SW 1271 (cell line): ENCODE measurements at places on chromosomes 3 and 15.

DNA sequence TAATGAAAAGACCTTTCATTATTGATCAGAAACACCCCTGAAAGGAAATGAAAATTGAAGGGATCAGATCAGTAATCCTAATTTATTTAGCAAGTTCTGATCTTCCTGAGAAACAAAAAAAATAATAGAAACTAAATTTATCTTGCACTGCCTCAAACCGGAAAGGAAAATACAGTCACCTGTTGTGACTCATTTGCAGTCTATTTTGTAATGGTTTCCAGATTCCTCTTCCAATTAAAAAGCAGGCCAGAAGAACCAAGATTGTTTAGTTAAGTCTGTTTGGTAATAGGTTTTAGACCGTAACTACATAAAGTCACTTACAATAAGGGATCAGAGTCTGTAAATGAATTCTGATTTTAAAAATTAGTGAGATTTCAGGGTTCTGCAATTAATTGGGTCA, 49.7 kb upstream of the ATOSA start:
- DNase-seq, result no peak

DNA sequence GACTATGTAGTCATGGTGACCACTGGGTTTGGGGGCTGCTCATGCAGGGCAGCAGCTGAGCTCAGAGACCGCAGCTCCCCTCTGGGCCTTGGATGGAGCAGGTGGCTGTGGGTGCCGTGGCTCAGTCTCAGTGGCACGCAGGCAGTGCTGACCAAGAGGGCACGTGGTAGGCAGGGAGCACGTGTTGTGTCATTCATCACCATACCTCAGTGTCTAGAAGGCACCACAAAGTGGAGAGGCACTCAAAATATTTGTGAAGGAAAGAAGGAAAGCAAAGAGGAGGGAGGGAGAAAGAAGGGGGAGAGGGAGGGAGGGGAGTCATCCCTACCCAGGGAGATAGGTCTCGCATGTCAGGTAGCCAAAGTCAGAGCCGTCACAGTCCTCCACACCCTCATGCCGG, 26.1 kb downstream of the EAF1 start:
- no peak for DNase-seq

GRCh38 chr3:71072287-71072686, 511.2 kb downstream of the FOXP1 start:
- DNase-seq, result no peak

- no peak for DNase-seq
These were observed 80.7 kb upstream of the ALDH1L1 start for GRCh38 chr3:126261037-126261436.

DNA sequence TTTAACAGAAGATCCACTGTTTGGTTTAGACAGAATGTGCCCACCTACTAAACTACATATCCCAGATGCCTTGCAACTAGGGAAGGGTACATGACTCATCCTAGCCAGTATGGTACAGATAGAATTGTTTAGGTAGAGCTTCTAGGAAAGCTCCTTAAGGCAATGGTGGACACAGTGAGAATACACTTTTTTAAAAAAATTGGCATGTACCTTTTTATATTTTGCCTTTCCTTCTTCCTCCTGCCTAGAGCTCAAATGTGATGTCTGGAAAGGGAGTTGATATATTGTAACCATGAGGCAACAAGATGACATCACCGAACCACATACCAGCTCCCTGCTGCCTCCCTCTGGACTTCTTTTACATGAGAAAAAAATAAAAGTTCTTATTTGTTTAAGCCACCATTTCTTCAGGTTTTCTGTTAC, 14.4 kb upstream of the C3orf80 start:
- DNase-seq, result no peak

DNA sequence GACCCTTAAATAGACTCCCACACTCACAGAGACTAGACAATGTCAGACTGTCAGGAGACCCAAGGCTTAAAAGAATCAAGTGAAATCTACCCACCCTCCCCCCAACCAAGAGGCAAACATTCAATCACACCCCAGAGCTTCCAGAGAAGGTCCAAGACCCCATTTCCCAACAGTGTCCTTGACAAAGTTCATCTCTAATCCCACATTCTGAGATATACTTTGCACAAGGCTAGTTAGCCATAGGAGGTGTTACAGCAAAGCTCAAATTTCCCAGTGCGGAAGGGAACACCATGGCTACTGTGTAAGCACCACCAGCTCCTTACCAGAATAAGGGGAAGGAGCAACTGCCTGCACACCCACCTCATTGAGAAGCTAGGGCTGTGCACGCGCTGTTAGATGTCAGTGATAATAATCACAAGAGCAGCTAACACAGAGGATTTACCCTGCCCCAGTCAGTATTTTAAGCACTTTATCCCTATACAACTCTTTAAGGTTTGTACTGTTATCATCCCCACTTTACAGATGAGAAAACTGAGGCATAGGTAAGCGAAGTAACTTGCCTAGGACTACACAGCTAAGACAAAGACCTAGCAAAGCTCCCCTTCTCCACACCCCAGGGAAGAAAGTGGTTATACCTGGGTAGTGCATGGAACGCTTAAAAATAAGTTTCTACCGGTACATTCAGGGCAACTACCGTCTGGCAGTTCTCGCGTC, 17.3 kb downstream of the SPATA12 start:
- DNase-seq, result no peak

DNA sequence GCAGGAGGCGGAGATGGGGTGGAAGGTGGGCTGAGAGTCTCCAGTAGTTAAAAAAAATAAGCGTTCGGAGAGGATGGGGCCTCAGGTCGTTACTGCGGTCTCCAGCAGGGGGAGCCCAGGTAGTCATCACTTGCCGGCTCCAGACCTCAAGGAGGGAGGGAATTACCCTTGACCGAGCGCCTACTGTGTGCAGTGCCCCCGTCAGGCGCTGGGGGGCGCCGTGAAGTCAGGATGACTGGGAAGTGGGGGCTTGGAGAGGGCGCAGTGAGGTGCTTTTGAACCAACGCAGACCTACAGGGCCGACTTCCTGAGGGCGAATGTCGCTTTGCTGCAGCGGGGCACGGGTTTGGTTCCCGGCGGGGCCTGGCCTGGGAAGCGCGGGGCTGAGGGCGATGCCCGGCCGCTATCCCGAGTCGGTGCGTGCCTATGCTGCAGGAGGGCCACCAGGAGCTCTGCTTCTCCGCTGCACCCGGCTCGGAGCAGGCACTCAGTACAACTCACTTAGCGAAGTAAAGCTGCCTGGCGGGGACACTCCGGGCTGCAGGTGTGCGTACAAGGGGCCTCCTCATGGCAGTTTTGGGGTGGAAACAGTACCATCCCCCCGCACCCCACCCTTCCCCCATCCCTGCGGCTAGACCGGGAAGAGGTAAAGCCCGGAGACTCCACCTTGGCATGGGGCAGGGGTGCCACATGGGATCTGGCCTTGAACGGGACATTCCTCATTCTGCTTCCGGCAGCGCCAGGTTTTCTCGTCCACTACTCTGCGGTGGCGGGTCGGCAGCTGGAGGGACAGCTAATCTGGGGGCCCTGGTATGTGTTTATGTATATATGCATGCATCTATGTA, 79.8 kb downstream of the RHCG start:
- peak; percentile 86 for DNase-seq

- DNase-seq, result no peak
These were observed 16.7 kb downstream of the C2CD4A start for GRCh38 chr15:62083194-62084154.

DNA sequence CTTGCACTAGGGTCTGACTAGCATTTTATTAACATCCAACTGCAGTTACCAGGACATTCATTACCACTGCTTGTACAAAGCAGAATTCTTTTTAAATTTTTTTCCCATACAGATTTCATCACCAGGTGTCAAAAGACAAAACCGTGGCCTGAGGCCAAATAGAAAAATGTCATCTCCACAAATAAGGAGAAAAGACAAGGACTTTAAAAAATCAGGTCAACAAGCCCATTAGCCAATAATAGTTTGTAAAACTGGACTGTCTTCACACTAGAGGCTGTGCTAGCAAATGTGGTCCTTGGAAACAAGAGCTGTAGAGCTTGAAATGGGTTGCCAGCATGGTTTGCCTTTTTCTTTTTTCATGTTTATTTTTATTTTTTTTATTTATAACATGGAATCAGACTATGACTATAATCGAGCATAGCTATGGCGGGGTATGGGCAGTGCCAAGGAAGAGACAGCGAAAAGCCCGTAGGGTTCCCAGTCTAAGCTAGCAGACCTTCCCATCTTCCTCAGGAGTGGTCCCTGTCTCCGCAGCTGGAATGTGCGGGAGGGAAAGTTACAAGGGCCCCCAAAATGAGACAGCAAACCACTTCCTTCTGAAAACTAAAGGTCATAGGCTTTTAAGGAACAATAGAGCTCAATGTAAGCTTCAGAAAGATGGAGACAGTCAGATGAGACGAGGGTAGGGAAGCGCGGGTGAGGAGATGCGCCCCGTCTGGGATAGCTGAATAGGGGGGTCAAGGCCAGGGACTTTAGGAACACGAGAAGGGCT, 1.5 kb downstream of the PTPN9 start:
- no peak for DNase-seq

DNA sequence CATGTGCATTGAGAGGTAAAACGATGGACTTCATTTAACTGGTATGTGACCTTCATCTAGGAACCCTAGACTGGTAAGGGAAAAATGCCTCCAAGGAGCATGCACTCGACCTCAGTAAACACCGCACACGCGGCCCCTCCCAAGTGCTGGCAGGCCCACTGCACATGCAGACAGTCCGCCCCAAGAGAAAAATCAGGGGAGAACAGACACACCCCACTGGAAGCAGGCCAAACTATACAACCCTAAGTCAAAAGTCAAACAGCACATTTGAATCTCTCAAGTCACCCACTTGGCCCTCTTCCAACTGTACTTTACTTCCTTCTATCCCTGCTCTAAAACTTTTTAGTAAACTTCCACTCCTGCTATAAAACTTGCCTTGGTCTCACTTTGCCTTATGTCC, 250.1 kb upstream of the HES1 start:
- DNase-seq, result no peak

- DNase-seq, result no peak
These were observed 23.6 kb upstream of the LINGO1 start for GRCh38 chr15:77656294-77656693.

DNA sequence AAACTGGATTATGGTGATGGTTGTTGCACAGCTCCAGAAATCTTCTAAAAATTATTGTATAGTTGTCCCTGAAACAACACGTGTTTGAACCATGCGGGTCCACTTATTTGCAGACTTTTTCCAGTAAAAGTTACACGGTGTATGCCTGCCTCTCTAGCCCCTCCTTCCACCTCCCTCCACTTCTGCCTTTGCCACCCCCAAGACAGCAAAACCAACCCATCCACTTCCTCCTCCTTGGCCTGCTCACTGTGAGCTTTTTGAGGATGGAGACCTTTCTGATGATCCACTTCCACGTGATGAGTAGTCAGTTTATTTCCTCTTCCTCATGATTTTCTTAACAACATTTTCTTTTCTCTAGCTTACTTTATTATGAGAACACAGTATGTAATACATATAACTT, 5.4 kb downstream of the CYFIP1 start:
- no peak for DNase-seq

GRCh38 chr3:184341925-184342324, 4.5 kb downstream of the FAM131A start:
- no peak for DNase-seq

DNA sequence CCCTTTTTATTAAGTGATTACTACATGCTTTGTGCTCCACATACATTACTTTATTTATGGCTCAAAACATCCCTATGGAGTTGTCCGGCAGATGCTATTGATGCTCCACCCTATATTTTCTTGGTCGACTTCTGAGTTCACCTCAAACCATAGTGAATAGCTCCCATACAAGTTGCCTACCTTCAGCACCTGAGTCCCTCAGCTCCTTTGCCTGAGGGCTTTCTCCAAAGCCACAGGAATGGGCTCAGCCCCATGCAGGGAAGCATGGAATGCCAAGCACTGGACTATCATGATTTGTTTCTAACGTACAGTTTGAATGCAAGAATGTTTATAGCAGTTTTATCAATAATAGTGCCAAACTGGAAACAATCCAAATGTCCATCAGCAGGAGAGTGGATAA, 124.8 kb upstream of the TNIK start:
- DNase-seq, result no peak

DNA sequence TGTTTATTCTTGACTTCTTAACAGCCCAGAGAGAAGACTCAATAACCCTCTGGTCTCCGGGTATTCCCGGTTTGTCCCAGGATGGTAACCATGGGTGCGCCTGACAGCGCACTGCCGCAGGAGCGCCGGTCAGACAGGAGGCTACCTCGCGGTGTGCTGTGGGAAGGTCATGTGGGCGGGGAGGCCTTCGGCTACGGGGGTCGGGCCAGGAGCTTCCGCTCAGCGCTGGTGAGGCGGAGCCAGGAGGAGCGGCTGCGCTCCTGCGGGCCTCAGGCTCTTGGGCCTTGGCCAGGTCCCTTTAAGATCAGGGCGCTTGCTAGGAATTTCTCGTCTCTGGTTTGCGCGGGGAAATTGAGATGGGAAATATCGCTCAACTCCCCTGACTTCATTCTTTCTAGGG, 182.3 kb upstream of the NDN start:
- DNase-seq, result no peak

GRCh38 chr3:103510760-103511159, 1075.9 kb downstream of the ZPLD1 start:
- DNase-seq, result no peak

DNA sequence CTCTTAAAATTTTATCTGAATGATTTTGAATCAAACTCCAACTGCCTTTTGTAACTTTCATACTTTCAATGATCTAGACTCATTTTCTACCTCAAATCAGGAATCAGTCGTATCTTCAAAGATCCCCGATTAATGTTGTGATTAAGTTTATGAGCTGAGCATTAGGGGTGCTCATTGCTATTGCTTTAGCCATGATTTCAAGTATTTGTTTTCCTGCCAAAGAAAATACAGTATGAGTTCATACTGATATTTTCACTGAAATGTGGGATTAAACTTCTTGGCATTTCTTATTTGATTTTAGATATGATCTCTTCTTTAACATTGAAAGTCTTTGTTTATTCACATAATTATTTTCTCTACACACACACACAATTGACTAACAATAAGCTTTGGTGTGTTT, 785.6 kb downstream of the NTRK3 start:
- DNase-seq, result no peak

DNA sequence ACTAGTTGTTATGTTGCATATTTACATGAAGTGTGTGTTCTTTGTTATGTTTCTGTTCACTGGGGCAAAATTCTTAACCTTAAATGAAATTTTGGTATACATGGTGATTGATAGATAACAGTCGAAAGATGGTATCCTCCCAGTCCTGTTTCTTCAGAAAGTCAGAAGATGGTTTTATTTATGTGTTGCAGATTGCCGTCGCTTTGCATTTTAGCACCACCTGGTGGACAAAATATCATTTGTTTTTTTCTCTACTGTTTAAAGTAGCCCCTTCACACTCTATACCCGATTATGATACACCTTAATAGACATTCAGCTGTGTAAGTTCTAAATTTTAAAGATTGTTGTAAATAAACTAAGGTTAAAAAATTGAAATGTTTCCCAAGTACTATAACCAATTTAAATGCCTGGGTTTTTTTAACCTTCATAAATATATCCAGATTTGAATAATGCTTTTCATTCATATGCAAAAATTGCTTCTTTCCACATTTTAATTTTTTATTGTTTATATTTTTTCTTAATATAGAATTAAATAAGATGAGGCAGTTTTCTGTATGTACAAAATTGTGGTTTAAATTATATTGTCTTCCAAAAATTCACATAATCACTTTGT, 152.2 kb downstream of the ALCAM start:
- DNase-seq, result peak; percentile 61
